Fibroblast of lung (primary cell): ENCODE measurements at places on chromosomes 12 and 14.
A peak's percentile ranks its signal among the peaks of the same experiment; 100 is the strongest.

DNA sequence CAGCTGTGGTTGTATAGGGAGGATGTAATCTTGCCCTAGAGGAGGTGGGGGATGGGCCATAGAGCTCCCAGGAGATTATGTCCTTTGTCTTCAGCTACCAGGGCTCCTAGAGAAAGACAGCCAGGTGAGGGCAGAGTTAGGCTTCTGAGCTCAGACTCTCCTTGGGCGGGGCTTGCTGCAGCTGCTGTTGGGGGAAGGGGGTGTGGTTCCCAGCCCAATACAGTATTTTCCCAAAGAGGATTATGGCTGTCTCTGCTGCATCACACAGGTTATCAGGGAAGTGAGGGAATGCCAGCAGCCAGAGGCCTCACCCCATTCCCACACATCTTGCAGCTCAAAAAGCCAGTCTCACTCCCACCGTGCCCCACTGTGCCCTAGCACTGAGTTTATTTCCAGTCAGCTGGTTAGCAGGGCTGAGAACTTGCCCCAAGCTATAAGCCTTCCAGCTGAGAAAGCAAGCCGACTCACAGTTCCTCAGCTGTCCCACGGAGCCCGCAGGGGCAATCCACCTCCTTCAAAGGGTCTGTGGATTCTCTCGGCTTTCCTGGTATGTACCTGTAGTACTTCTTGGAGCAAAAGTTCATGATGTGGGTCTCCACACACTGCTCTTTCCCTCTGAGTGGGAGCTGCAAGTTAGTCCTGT lies 217.3 kb upstream of the CPNE8 start:
- DNase-seq = no peak

- DNase-seq = no peak
Observed at GRCh38 chr14:89379006-89379405, 38.0 kb downstream of the FOXN3 start.

- no peak for DNase-seq
Observed at GRCh38 chr14:94816113-94816512, 46.2 kb upstream of the GSC start.

DNA sequence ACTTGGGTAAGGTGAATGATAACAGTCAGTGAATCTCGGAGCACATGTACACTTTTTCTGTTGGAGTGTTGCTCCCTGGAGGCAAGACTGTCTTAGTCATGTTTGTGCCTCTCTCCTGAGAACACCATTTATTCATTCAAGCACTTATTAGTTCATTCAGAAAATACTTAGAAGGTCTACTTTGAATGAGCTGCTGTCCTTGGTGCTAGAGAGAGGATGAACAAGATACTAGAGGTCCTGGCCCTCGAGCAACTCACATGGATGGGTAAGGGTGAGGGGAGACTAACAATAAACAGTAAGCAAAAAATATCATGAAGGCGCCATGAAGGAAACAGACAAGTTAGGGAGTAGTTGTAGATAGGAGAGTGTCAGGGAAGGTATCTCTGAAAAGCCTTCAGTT lies 17.1 kb upstream of the SAMD4A start:
- DNase-seq = peak; percentile 9

- no peak for DNase-seq
Observed at GRCh38 chr14:78075033-78075432, 95.1 kb upstream of the NRXN3 start.

GRCh38 chr12:95516757-95517156 lies 34.5 kb downstream of the USP44 start:
- peak; percentile 32 for DNase-seq

- DNase-seq = no peak
Observed at GRCh38 chr14:44981198-44981597, 19.2 kb downstream of the TOGARAM1 start.

- DNase-seq = peak; percentile 48
Observed at GRCh38 chr14:36293824-36294223, 26.6 kb downstream of the MBIP start.

GRCh38 chr12:16726879-16727278 lies 120.9 kb upstream of the LMO3 start:
- peak; percentile 84 for DNase-seq

- no peak for DNase-seq
Observed at GRCh38 chr14:80315681-80316080, 104.4 kb upstream of the DIO2 start.

GRCh38 chr14:24481622-24482324 lies 26.3 kb downstream of the CMA1 start:
- no peak for DNase-seq

- no peak for DNase-seq
Observed at GRCh38 chr14:94700336-94700735, 69.6 kb downstream of the GSC start.

DNA sequence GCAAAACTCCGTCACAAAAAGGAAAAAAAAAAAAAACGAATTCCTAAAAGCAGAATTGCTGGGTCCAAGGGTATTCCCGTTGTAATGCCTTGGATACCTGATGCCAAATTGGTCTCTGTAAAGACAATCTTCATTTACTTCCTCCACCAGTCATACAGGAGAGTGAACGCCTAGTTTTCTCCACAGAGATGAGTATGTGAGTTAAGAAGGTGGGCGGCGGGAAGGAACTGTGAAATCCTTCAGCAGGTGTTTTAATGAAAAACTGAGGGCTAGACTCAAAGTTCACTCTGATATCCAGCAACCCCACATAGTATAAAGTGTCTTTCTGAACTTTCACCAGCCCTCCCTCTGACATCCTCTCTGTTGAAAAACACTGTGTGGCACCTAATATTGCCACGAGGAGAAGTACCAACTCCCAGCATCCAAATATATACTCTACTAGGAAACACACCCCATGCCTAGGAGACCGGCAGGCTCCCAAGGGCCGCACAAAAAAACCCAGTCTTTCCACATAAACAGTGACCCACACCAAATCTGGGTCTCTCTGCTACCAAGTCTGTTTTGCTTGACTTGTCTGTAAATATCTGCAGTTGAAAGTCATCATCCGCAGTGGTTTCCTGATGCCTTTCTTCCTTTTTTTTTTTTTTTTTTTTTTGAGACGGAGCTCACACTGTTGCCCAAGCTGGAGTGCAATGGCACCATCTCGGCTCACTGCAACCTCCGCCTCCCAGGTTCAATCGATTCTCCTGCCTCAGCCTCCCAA lies 30.3 kb upstream of the FOXN3 start:
- no peak for DNase-seq

DNA sequence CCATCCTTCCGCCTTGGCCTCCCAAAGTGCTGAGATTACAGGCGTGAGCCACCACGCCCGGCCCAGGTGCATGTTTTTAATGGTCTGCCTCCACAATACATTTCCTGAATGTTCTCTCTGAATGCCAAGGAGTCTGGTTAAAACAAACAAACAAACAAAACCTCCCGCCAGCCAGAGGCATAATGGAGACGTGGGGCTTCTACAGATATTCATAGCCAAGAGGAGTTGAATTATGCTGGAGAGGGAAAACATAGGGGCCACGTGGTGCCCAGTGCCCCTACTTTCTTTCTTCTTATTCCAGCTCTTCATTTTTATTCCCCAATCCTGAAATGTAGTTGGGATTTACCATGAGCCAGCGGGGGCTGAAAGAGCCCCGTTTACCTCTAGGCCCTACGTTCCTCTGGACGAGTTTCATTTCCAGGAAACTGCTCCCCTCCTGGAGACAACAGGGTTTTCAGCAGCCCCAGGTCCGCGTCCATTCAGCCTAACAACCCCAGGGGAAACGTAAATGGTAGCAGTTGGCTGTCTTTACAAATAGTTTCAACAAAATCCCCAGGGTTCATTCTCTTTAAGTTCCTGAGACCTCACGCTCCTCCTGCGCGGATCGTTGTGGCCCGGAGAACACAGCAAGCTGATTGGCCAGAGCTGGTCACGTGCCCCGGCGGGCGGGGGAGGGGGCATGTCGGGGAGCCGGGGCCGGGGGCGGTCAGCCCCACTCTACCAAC lies 108.5 kb upstream of the ESRRB start:
- DNase-seq = peak; percentile 47

DNA sequence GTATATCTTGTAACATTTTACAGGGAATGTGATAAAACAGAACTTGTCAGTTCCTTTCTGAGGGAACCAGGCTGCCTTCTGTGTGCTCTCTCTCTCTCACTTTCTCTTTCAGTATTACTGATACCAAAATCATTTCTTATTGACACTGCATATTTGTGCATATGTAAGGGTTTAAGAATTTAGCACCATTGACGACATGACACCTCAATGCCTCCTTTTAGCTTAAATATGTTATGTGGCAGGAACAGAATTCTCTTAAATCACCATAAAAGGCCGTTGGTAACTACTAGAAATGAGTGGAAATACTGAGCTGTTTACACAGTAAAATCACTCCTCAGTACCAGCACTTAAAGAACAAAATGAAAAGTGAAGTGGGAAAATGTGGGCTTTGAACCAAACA lies 457.7 kb upstream of the SYT1 start:
- DNase-seq = peak; percentile 61

DNA sequence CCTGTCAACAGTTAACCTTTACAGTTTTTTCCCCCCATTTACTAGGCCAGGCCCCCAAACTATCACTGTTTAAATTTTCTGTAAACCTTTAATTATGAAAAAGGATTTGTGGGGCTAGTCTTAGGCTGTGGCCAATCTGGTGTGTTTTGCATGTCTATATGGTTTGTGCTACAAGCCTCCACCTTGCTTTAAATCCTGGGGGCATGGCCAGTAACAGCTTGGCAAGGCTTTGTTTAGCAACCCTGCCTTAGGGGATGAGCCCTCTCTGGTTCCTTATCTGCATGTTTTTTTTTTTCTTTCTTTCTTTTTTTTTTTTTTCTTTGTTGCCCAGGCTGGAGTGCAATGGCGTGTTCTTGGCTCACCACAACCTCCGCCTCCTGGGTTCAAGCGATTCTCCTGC lies 102.7 kb downstream of the KCNMB4 start:
- DNase-seq = no peak

DNA sequence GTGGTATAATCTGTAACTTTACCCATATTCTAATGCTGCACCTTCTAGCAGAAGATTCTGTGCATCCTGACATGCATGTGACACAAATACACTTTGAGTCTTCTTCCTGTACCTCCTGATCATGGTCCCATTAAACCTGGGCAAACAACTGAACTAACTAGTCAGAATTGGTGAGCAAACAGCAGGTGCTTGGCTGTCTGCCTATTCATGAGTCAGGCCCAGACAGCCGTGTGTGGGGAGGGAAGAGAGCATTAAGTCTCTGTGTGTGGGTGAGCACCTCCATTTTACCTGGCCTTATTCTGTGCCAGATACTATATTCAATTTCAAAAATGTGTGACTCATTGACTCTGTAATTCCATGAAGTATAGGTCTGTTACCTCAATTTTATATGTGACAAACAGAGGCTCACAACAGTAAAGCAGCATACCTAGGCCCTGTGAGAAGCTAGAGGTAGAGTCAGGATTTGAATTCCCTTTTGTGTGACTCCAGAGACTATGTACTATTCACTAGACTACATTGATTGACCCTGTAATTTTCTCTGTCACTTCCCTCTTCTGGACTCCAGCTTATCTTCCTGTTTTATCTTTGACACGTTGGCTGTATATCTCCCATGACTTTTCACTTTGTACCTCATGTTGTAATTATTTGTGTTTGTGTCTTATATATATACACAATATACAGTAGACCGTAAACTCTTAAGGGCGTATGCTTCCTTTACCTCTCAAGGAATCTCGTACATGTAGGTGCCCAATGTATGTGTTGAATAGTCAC lies 32.2 kb downstream of the SUSD6 start:
- no peak for DNase-seq

DNA sequence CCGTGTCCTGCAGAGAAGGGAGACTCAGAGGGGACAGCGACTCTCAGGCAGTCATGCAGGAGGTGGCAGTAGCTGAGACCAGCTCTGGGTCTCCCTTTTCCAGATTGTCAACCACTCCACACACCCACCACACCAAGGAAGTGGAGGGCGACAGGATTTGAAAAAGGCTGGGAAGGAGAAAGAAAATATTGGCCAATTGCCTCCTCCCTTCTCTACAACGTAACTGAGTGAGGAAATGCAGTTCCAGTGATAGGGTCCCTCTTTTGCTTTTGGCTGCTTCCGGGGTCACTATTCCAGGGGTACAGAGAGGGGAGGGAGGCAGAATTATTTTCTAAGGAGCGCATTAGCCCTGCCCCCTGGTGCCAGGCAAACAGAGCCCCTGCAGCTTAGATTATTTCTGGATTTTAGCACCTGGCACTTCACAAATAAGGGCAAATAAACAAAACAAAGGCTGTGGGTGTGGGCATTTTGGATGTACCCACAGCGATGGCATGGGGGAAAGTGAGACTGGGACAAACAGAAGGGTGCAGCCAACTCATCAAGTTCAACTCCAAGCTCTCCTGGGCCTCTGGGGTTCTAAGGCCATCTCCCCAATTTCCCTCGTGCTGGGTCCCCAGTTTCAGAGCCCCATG lies 20.4 kb downstream of the ASB2 start:
- no peak for DNase-seq

GRCh38 chr14:92694807-92695206 lies 53.6 kb downstream of the LGMN start:
- DNase-seq = no peak

DNA sequence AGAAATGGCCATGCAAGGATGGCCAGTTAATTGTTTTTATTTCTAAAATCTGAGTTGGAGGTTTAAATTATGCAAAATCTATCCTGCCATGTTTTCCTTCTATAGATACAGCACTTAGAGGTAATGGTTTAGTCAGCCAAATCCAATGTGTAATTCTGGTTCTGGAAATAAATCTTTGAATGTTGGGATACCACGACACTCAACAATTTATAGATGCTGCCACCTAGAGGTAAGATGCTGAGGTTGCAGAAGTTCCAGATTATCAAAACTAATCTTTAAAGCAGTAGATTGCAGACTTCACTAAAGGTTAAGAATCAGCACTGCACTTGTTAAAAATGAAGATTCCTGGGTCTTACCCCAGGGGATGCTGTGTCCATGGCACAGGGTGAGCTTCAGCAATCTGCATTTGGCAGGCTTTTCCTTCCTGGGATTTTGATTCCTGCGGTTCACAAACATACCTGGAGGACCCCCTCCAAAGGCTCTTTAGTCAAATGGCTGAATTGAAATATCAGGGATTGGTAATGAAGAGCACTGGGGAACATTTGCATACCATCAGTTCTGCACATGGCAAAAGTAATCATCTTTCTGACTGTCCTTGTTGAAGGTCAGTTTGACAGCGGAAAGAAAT lies 53.4 kb upstream of the ANO4 start:
- peak; percentile 47 for DNase-seq

GRCh38 chr14:73307261-73307660 lies 70.0 kb downstream of the PAPLN start:
- no peak for DNase-seq

GRCh38 chr12:122947352-122947792 lies 18.9 kb downstream of the ABCB9 start:
- no peak for DNase-seq

GRCh38 chr14:24132061-24132685 lies 1.7 kb downstream of the FITM1 start:
- DNase-seq = no peak

GRCh38 chr12:115609347-115609746 lies 668.1 kb downstream of the MED13L start:
- peak; percentile 52 for DNase-seq

DNA sequence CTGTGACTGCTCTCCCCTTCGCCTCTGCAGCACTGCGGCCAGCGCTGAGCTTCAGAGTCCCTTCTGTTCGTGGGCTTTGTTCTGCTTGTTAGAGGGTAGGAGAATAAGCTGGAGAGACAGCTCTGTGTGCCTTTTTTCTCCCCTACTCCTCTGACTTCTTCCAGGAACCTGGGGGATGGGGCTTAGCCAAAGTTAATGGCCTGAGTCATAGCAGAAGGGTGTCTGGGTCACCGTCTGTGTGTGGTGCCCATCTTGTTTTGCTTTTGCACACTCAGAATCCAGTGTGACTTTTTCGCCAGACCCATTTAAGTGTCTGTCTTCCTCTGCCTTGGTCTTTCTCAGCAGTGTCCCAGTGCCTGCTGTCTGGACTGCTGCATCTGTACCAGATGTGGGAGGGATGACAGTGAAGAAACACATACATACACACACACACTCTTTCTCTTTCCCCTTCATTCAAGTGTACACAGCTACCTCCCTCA lies 3.0 kb downstream of the KIF5A start:
- peak; percentile 64 for DNase-seq
